LHCN-M2 (cell line): ENCODE measurements at places on chromosomes 11 and 22. TPM values are rescaled to one million over a fixed set of nuclear protein-coding genes. Genes with fewer than 3 reads are reported as not detected.

The OR4D5 gene
- not detected in 2 replicates for total RNA-seq

The ART1 gene
- total RNA-seq, result not detected in 2 replicates

The SLC35F2 gene
- total RNA-seq, result 9.3 and 13.8 TPM in 2 replicates

GRCh38 chr22:45212306-45212709, 28.4 kb downstream of the KIAA0930 start:
- peak; percentile 78 for DNase-seq
